Smooth muscle cell of the brain vasculature (primary cell): ENCODE measurements at places on chromosomes 7 and 10.

DNA sequence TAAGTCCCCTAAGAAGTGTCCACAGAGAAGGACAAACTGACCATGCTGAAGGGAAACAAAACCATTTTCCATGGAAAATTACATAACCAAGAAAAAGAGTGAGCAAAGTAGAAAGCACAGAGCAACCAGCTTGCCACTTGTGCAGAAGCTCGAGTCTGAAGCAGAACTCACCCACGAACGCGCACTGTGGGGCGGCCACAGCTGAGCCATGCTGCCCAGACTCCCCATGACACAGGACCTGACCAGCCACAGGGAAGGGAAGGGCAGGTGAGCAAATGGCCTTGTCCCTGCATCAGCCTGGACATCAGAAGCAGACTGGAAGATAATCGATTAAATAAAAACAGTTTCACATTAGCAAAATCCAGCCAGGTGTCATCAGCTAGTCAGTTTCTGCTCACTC, 95.7 kb downstream of the TCERG1L start:
- no peak for DNase-seq

DNA sequence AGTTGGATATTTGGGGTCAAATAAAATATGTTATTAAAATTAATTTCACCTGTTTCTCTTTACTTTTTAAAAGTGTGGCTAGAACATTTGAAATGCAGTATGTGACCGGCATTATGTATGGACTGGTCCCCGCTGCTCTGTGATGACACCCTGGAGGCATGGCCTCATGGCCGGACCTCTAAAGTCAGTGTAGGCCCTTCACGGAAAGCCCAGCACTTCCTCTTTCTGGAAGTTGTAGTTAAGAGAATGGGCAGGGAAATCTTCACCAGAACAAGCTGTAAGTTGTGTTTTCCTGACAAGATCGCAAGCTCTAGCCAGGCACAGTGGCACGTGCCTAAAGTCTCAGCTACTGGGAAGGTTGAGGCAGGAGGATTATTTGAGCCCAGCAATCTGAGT, 38.3 kb upstream of the SRGN start:
- DNase-seq = no peak

DNA sequence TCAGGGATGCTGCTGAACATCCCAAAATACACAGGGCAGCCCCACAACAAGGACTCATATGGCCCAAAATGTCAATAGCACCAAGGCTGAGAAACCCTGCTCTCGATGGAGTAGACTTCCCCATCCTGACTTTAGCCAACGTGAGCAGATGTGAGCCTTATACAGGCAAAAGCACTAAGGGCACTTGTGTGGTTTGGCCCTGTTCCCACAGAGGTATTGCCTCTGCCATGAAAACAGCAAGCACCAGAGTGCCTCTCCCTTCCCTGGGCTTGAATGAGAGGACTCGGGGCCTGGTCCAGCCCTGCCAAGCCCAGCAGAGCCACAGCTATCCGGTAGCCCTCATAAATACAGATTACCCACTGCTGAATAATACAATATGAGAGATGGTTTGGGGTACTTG, 47.5 kb downstream of the ACSM6 start:
- DNase-seq = no peak

DNA sequence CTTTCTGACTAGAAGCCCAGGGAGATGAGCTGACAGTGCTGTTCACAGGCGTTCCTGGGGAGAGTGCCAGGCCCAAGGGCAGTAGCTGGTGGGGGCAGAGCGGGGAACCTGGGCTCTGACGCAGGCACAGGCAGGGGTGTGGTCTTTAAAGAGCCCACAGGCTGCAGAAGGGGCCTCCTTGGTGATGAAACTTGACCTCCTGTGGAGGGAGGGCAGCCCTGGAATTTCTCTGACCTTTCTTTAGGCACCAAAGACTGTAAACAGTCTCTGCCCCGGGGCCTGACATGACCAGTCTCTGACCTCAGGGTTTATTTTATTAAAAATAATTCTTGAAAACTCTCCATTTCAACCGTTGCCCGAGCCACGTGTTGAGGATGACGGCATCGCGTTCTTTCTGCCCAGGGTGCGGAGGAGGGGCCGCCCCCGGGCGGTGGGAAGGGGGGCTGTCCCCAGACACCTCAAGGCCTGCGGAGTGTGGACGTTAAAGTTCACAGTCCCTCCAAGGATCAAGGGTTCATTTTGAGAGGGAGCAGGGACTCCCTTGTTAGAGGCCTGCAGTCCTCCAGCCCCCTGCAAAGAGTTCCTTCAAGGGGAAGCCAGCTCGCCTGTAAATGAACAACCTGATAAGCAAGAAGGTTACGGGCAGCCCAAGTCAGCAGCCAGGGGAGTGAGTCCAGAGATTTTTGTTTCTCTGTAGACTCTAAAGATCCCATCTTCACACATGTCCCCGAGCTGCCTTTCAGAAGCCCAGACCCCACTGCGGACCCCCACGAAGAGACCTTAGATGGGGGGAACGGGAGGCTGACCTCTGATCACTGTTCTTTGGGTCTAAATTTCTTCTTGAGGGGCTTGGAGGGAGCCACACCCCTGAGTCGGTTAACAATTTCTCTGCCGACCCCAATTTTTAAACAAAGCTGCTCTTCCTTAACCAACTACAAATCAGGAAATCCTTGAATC, 128.9 kb downstream of the VIPR2 start:
- no peak for DNase-seq

- no peak for DNase-seq
Observed at GRCh38 chr7:50282813-50283605, 21.5 kb upstream of the IKZF1 start.

GRCh38 chr10:31142026-31142425, 110.4 kb upstream of the ZNF438 start:
- DNase-seq = no peak

DNA sequence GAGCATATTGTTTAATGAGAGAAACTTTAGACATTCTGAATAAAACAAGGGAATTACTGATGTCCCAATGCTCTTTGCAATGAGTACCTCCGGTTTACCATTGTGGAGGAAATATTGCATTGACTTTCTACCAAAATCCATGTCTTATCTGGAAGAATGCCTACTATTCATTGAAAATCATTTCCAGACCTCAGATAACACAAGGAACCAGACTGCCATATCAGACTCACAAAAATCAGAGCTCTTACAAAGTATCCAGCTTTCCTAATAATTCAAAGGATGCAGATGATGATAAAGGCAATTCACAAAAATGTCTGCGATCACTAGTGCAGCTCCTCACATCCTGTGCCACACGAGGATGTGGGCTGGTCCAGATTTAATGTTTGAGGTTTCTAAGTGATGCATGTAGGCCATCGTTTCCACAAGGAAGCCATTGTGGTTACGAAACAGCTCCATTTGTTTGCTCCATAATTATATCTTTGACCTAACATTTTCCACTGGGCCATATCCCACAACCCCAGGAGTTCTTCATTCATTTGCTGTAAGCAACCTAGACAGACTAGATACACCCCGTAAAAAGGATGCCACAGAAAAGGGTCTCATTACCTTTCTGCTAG, 831.1 kb upstream of the C7orf33 start:
- no peak for DNase-seq

GRCh38 chr10:29651767-29652166, 17.0 kb upstream of the SVIL start:
- DNase-seq = no peak

DNA sequence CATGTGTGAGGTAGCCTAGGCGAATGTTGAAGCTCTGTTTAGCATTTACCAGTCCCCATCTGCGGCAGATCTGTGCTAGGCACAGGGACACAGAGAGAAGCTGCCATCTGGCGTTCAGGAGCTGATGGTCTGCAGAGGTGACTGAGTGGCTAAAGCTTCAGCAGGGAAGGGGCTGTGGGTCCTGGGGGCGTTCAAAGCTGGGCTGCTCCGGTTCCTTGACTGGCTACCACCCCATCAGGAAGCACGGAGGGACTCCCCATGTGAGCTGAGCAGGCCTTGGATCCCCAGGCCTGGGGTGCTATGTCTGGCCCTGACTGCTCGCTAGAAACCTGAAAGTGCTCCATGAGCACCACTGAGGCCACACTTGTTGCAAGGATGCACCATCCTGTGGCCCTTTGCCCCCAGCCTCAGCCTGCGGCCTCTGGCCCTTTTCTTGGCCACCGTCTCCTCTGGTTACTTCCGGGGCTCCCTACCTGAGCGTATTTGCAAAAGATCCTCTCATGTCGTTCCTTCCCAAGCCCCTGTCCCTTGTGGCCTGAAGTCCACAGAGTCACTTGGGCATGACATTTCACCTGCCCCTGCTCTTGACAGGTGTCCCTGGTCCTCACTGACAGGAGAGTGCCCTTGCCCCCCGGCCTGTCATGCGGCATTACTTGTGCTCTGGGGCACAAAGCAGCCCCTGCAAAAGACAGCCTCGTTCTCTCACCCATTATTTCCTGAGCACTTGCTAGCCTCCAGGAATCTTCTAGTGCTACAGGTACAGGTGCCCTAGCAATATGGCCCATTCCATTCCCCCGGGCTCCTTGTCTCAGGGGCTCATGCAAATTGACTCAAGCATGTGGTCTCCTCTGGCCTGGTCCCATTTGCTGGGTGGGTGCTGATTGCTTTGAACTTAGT, 108.1 kb downstream of the GLRX3 start:
- DNase-seq = no peak

DNA sequence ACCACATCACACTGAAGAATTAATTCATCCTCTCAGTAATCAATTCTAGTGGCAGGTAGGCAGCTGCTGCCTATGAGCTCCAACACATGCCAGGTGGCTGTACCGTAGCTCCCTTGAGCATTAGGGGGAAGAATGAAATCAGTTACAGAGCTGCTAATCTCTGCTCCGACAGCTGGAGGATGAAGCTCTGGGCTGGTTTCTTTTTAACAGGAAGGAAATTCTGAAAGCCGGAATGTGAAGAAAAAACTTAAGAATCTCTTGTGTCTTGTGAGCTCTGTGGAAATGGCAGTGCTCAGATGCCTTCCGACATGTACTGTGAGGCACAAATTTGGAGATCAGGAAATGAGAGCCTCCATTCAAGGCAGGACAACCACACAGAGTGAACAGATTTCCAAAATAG, 2.8 kb upstream of the AHCYL2 start:
- no peak for DNase-seq

DNA sequence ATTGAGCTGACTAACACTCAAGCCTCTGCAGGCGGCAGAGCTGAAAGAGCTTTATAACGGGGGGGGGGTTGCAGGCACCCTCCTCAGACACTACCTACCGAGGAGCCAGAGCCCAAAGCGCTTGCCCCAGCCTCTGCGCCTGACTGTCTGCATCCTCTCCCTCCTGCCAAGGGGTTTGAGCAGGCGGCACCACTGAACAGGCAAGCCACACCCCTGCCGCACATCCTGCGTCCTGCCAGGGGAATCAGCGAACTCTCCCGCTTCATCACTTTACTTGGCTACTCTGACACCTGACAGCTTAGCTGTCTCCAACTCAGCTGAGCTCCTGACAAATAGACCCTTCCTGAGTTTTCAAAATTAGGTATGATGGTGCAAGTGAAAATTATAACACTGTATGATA, 432.6 kb upstream of the ANKRD30A start:
- DNase-seq = no peak

GRCh38 chr7:131604841-131605279, 48.4 kb upstream of the PODXL start:
- DNase-seq = no peak

GRCh38 chr10:35563261-35563891, 41.8 kb upstream of the GJD4 start:
- DNase-seq = peak; percentile 50

DNA sequence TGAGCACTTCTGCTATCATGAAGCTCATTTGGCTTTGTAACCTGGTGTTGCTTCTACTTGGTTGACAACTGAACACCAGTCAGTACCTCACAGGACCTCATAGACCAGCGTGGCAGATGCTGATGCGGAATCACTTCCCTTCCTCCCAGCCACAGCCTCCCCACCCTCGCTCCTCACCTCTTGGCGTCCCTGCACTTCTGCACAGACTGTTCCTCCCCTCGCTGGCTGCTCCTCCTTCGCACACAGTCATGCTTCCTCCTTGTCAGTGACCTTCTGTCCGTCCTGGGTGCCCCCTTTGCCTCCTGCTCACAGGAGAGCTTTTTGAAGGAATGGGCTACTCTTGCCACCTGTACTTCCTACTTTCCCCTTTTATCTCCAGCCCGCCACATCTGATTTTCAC, 61.4 kb upstream of the CTBP2 start:
- no peak for DNase-seq

GRCh38 chr7:121116396-121116795, 127.9 kb downstream of the CPED1 start:
- no peak for DNase-seq

GRCh38 chr10:131689016-131689415, 211.8 kb upstream of the PPP2R2D start:
- no peak for DNase-seq

- no peak for DNase-seq
Observed at GRCh38 chr10:12783293-12783692, 218.2 kb downstream of the CCDC3 start.

DNA sequence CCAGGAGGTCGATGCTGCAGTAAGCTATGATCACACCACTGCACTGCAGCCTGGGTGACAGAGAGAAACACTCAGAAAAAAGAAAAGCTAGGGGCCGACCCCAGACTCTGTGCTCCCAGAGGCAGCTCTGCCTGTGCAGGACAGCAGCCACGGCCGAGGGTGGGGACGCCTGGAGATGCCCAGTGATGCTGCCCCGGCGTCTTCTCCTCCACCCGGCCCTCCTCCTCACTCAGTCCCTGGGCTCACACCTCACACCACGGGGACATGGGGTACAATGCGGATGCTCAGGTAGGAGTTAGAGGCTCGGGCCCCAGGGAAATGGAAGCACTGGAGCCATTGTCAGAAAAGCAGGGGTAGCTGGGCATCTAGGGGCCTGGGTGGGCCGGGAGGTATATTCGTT, 46.3 kb upstream of the ELFN1 start:
- DNase-seq = no peak

DNA sequence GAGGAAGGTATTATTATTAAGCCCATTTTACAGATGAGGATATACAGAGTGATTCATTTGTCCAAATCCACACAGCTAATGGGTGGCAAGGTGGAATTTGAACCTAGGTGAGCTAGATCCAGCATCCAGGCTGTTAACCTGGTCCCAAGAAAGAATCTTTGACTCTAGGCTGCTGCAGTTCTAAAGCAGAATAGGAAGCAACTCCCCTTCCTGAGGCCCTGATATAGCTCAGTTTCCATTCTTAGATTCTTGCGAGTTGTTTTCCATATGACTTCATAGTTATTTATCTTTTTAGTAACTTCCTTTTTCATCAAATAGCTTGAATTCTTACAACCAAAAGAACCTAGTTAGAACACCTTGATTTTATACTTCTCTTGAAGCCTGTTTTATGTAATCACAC, 24.1 kb upstream of the ZC3HAV1L start:
- DNase-seq = no peak
